ENCODE measurements at places on chromosomes 13 and 19.

- DNase-seq, result no peak
Measured at GRCh38 chr19:34733266-34733745, 737 bp upstream of the ZNF181 start.

DNA sequence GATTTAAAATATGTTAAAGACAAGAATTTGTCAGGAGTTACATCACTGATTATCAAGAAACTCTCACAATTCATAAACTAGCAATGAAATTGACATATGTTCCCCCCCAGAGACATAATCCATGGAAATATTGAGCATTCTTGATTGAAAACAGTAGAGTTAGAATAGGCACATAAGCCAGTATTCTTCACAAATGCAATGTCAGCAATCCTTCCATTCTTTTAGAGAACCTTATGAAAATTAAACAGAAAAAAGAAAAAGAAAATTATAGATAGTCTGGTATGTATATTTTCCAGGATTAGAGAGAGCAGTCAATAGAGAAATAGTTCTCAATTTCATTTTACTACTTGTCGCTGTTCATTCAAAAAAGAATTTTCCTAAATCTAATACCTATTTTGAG, 458.4 kb downstream of the EFNB2 start:
- no peak for DNase-seq

DNA sequence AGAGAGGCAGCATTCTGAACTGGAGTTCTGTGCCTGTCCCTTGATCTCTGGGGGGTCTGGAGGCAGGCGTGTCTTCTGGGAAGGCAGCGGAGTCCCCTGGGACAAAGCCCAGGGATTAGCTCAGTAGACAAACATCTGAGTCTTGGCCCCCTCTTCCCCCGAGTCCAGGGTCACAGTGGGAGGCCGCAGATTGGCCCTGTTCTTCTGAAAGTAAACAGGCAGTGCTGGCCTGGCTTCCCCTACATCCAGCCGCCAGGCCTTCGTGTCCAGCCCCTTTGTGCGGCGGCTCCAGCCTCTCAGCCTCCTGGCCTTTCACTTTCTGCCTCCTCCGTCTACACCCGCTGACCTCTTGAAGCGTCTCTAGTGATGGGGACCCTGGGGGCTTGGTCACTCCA, 989 bp downstream of the NFILZ start:
- DNase-seq, result no peak

DNA sequence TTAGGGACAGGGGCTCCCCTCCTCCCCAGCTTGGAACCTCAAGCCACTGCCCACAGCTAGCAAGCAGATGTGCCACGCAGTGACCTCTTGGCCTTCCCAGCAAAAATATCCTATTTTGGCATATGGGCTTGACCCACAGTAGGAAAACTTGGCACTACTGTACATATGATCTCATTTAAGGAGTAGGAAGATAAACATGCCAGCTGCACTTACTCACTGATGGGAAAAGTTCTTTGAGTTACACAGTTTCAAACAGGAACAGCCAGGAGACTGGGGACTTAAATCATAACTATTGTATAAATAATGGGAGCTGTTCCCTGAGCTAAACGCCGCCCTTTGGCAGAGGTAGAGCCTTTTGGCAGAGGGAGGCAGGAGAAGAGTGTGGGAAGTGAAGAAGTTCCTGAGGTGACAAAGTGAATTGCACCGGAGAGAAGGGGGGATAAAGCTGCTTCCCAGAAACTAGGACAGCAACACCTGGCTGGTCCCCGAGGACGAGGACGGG, 6.1 kb downstream of the SACS start:
- no peak for DNase-seq
